IMR-90 (cell line): ENCODE measurements at places on chromosomes 1 and 21. TPM values are rescaled to one million over a fixed set of nuclear protein-coding genes. Genes with fewer than 3 reads are reported as not detected.
A peak's percentile ranks its signal among the peaks of the same experiment; 100 is the strongest.

DNA sequence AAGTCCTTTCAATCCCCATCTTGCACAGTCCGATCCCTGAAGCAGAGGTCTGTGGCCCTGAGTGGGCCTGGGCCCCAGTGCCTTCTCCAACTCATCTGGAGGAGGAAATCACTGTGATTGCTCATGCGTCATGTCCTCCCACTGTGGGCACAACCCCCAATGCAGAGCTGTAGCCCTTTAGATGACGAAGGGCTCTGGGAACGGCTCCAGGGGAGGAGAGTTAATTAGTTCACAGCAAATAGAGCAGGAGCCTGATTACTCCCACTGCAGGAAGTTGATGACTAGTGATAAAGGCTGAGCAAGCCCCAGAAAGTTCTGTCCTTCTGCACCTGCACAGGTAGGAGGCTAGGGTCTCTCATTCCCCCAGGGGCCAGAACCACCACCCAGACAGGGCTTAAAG, 111.5 kb downstream of the CCDC185 start:
- peak; percentile 90 for DNase-seq

DNA sequence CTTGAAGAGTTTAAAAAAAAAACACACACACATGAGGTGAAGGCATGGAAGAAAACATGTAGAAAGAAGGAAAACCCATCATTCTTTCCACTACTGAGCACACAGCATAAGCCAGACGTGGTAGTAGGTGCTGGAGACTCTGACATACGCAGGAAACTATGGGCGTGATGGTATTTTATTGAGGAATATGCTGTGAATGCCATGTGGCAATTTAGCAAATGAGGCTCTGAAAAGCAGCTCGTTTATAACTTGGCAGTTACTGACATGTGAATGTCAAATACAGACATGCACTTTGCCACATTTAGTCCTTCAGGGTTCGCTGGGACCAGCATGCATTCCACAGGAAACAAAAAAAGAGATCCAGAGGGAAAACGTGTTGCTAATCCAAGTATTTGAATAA, 74.3 kb upstream of the IFNAR2 start:
- no peak for DNase-seq

- DNase-seq, result peak; percentile 96
Measured at GRCh38 chr1:180507795-180508724, 5.7 kb upstream of the ACBD6 start.

DNA sequence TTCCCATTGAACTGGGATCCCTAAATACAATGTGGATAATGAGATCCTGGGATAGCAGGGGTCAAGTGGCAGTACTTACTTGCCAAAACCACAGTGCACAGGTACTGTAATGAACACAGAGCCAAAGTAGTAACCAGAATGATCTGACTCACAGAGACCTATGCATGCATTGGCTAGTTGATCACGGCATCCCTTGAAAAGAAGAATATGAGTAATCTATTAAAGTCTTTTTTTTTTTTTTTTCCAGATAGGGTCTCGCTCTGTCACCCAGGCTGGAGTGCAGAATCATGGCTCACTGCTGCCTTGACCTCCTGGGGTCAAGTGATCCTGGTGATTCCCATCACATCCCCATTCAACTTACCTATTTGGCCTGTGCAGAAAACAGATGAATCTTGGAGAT, 29.4 kb upstream of the EIF4G3 start:
- DNase-seq, result peak; percentile 54

SLC9C2 gene
- not detected in 2 replicates for polyA plus RNA-seq

SYTL1 gene
- 1.0 and 1.3 TPM in 2 replicates for polyA plus RNA-seq

DNA sequence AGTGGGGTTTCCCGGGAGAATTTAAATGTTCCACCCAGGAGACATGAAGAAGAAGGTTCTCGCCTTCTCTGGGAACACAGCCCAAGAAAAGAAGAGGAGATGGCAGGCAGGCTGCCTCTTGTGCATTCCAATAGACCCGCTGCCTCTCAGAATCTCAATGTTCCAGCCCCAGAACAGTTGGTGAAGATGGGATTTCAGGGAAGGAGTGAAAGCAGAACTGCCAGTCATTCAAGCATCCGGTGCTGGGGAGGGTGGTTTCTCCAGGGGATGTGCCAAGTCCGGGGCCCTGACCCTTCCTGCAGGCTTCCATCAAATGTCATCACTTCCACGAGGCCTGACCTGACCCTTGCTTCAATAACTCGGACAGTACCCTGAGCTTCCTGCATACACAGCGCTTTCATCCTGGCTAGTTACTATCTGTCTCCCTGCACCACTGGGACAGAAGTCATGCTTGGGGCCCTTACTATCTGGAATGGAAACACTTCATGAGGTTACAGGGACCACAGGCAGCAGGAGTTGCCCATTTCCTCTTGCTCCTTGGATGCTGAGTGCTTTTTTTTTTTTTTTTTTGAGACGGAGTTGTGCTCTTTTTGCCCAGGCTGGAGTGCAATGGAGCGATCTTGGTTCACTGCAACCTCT, 386.6 kb upstream of the POU3F1 start:
- DNase-seq, result no peak

GRCh38 chr21:17388226-17388625, 124.6 kb upstream of the CXADR start:
- DNase-seq, result no peak

DNA sequence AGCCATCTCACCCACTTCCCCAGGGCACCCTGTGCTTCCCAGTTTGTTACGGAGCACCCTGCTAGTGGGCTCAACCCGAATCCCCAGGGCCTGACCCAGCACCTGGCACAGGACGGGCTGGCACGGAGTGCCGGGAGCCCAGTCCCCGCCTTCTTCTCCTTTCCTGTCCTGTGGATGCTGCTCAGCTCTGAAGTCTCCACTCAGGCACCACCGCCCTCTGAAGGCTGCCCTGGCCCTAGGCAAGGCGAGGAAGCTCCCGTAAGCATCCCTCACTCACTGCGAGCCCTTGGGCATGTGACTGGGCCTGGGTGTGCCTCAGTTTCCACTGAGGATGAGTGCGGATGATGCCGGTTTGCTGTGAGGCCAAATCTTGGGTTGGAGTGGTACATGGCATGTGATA, 21.8 kb downstream of the SLC1A7 start:
- no peak for DNase-seq

DNA sequence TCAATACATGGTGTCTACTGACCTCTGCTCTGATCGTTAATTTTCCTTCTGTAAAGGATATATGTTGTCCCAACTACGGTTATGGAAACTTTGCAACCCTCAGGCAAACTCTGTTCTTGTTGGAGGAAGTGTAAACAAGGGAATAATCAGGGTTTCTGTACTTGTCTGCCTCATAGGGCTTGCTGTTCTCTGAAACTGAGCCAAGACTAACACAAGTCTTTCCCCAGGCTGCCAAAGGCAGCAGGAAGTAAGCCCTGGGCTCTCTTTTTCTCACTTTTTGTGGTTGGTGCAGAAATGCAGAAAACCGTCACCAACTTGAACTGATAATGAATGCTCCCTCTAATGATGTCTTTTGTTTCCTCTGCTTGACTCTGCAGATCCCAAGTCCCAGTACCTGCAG, 7.6 kb downstream of the CYP4X1 start:
- DNase-seq, result no peak

SPATA1 gene
- polyA plus RNA-seq, result 0.56 TPM in 1 of 2 replicates, not detected in the other

DNA sequence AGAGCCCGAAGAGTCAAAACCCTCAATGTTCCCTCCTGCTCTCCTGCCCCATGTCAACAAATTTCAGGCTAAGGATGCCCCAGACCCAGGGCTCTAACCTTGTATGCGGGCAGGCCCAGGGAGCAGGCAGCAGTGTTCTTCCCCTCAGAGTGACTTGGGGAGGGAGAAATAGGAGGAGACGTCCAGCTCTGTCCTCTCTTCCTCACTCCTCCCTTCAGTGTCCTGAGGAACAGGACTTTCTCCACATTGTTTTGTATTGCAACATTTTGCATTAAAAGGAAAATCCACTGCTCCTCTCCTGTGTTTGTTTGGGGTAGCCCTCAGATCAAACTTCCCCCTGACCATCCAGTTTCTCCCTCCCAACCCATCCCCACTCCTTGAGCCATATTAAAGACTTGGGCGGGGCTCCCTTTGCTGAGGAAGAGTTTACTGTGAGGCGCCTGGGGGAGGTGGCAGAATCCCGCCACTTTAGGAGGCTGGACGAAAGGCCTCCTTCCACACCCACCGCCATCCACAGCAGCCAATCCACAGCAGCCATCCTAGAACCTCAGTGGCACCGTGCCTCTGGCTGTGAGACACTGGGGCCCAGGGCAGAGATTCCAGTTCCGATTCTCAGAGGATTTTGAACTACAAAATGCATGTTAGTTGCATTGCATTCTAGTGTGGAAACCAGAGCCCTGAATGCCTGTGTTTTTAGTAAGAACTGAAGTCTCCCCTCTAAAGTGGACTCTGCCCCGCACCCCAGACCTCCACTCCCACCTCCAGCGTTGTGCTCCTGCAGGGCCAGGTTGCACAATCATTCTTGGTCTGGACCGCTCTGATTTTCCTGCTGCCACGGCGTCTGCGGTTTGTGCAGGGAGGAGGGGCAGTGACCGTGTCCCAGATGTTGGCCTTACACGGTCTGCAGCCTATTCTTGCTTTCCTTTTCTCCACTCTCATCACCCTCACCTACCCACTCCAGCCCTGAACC, 3.0 kb downstream of the OLFML3 start:
- DNase-seq, result peak; percentile 82

ISG15 gene
- polyA plus RNA-seq, result 99.1 and 138 TPM in 2 replicates

DNA sequence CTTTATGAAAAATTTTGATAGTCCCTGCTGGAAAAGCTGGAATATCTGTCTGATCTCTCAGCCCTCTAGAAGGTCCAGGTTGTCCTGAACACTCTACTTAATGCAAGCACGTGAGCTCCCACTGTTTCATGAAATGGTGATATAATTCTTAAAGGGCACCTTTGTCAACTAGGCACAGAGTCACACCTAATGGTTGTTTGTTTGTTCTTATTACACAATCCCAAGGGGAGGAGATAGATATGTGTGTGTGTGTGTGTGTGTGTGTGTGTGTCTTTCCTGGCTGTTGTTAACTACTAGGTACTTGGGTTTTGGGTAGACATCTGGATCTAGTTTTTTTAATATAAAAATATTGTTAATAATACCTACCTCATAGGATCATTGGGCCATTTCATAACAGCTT, 63.9 kb downstream of the GRIK1 start:
- no peak for DNase-seq

GRCh38 chr1:37945743-37946702, 830 bp downstream of the INPP5B start:
- DNase-seq, result peak; percentile 95

OR2T3 gene
- polyA plus RNA-seq, result not detected in 2 replicates

BATF3 gene
- 3.0 and 3.9 TPM in 2 replicates for polyA plus RNA-seq

RALGPS2 gene
- polyA plus RNA-seq, result 9.7 and 13.8 TPM in 2 replicates

- DNase-seq, result no peak
Measured at GRCh38 chr1:17141441-17142197, 22.4 kb upstream of the PADI2 start.

MAP10 gene
- polyA plus RNA-seq, result 1.0 TPM in 2 replicates

GRCh38 chr1:227735539-227736285, 477 bp downstream of the SNAP47 start:
- no peak for DNase-seq

CRNN gene
- polyA plus RNA-seq, result not detected in 2 replicates

DNA sequence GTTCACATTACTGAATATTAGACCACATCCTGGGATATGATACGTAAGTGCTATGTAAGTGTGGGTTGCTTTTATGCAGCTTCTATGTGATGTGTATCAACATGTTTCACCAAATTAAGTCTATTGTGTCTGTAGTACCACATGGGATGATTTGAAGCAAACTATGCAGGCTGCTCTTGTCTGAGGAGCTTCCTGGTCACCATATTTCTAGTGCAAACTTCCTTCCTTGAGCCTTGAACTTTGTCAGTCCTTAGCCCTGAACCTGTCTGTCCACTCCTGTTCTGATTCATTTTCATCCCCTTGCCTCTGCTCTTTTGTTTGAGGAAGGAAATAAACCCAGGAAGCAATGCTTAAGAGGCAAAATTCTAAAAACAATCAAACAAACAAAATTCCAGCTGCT, 117.5 kb upstream of the VANGL1 start:
- DNase-seq, result no peak

DNA sequence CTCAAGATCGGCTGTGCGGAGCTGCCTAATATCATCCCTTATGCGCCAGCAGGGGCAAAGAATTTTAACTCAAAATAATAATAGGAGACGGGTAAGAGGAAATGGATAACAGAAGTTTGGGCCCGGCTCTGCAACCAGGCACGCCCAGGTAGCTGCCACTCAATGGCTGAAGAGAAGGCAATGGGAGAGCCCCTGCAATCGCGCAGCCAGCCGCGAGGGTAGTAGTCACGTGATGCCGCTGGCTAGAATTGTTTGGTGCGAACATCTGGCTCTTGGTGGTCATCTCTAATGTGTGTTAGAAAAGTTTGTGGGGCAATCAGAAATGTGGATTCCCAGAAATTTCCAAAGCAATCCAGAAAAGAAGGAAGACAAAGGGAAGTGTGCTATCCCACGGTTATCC, 12.3 kb downstream of the BARHL2 start:
- no peak for DNase-seq

DNA sequence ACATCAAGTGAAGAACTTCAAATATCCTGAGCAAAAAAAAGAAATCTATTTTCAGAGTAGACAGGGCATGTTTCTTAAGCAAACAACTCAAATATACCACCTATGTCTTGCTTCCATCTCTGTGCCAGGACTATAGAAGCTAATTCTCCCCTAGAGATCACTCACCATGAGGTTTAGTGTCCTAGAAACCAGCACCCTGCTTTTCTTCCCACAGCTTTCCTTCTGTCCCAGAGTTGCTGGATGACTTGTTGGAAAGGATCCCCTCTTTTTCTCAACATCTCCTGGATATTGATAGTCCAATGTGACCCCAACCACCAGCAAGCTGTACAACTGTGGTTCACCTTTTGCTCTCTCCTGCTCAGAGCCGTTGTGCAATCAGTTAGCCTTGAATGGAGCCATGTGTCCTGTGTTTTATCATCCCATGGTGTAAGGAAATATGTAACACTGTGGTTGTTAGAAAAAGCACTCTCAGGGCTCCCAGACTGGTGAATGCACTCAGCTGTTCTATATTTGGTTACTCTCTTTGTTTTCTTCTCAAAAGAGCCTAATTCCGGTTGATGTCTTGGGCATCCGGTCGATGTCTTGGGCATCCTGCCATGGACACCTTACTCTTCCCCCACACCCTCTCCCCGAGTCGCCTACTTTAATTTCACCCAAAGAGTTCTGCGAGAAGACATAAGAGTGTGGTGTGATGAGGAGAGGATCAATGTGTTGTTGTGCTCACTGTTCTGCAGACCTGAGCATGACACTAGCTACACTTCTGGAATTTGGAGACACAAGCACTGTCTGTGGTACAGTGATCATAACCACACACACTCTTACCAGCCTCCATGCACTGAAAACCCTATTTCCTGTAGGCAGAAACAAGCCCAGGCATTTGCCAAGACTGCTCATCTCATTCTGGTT, 1.7 kb downstream of the TNFSF4 start:
- DNase-seq, result peak; percentile 78

GRCh38 chr1:235882816-235883215, 16.1 kb upstream of the LYST start:
- no peak for DNase-seq

DNA sequence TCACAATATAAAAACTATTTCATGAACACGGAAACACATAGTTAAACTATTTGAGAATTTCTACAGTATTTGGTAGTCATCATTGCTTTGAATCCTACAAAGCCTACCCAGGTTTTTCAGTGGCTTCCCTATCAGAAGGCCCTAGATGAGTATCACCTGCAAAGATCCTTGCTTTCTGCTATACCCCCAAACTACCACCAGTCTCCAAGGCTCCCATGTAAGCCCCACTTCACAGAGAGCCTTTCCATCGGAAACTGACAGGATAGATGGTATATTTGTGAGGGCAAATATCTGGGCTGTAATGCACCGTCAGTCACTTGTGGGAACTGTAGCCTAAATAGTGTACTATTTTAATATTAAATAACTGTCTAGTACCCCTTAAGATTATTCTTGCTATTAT, 674.3 kb downstream of the BRINP3 start:
- DNase-seq, result no peak

ZNF648 gene
- not detected in 2 replicates for polyA plus RNA-seq
